ENCODE measurements at places on chromosomes 5 and 9.

DNA sequence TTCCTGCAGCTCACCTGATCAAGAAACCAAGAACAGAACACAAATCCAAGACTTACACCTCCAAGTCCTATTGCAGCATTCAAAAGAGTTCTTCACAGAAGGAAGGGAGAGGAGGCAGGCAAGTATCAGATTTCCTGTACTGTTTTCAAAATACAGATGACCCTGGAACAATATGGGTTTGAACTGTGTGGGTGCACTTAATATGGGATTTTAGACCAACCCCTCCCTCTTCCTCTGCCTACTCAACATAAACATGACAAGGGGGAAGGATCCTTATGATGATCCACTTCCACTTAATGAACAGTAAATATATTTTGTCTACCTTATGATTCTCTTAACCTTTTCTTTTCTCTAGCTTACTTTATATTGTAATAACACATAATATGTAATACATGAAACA, 104.6 kb downstream of the ELAVL2 start:
- DNase-seq = no peak

DNA sequence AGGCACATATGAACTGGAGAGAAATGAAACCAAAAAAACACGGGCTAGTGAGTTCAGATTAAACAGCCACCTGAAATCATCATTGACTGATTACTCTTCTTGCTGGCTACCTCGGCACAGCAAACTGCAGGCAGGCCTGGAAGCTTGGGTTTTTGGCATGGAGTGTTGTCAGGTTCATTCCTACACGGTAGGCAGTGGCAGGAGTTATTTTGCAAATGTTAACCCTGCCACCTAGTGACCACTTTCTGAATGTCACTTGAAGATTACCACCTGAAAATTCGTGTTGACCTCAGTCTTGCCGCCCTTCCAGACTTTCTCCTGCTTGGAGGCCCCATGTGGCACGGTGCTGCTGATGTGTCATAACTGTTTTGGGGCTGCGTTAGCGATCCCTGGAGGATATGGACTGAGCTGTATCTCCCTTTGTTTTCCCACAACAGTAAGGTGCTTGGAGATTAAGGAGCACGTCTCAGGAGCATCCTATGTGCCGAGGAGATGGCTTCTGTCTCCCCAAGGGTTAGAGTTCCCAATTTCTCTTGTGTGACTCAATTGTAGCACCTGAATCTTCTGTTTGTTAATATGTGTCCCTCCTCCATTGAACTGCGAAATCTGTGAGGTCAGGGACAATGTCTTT, 12.7 kb upstream of the CD180 start:
- DNase-seq = peak; percentile 33

DNA sequence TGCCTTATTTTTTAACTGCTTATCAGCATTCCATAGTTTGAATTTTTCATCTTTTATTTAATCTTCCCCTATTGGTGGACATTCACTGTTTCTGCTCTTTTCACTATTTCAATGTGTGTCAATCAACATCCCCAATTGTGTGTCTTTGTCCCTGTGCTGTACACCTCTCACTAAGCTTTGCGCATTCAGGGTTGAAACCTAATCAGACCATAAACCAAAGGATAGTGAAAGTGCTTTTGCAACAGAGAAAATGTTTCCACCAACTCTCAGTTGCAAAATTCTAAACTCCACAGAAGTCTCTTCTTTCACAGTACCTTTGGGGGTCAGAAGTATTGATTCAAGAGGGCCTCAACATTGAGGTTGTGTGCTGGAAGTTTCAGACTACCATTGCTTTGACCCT, 127.1 kb upstream of the SAP30L start:
- no peak for DNase-seq

DNA sequence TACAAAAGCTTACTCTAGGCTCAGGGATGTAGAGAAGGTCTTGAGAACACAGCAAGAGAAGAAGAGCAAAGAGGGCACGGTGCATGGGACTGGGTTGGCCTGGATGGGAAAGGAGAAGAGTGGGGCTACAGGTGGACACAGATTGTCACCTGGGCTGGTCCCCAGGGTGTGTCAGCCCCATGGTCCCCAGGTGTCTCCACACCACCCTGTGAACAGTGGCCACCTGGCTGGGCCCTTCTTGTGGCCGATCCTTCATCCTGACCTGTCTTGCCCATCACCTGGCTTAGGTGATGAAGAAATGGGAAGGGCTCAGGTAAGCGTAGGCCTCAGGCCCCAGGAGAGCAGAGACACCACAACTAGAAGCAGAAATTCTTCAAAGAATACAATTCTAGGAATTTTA, 188.9 kb downstream of the TENT4A start:
- DNase-seq = no peak

DNA sequence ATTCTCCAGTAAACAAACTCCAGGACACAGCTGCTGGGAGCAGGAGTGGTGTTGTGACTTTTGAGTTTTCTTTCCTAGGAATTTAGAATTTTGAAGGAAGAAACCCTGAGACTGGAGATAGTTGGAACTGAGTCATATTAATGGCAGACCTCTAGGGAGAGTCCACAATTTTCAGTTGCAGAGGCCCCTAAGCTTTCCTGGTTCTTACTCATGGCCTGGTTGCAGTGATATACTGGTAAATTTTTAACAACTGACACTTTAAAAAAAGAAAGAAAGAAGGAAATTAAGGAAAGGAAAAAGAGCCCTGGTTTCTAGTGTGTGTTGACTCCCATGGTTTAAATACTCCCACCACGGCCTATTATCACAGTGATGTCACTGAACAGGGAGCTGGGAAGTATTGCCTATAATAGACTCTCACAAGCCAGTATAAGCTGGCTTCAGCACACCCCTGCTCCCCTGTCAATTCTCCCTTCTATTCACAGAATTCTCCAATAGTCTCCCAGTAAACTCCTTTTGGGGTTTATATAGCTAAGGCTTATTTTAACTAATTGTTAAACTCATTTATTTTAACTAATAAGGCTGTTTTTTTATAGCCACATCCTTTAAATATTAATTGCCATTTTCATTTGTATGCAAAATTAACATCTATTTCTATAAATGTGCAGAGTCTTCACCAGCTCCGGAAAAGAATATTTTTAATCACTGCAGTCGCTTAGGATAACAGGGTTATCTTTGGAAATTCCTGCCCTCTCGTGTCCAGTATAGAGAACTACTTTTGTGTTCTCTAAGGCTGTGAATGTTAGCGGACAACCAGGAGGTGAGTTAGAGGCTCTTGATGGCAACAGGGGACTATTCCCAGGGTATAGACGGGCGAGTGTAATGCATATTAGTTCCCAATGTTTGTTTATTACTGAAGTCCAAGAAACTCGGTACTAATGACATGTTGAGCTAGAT, 59.7 kb downstream of the GGTA1 start:
- no peak for DNase-seq

DNA sequence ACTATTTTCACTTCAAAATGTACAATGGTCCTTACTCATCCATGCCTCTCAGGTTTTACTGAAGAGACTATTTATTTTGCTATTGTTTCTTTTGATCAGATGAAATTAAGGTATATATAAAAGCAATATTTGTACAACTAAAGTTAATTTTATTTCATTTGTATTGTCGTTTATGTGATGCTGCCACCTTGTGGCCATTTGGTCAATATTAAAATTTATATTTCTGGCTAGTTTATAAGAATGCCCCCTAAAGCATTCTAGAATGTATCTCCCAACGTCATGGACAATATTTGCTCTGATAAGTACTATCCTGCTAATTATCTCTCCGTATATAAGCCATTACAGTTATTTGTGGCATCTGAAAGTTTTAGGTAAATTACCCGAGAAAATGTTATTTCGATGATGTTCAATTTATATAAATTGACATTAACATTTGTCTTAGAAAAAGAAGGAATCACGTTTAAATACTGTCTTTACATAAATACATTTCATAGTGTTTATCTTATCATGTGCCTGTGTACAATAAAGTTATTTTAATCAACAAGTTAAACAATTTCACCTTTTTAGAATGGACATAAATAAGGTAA, 680.0 kb downstream of the TAF11L14 start:
- no peak for DNase-seq

DNA sequence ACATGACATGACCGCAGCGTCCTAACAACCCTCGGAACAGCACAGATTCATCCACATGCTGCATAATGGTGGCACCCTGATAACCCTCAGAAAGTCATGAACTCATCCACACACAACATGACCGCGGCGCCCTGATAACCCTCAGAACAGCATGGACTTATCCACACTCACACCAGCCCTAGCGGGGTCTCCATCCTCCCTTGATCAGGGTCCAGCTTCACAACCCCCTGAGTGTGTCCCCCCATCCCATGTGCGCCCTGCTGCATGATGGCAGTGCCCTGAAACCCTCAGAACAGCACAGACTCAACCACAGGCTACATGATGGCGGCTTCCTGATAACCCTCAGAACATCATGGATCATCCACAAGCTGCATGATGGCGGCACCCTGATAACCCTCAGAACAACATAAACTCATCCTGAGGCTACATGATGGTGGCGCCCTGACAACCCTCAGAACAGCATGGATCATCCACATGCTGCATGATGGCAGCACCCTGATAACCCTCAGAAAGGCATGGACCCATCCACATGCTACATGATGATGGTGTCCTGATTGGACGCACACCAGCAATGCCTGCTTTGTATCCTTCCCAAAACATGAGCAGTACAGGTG, 28.3 kb downstream of the SLC6A3 start:
- DNase-seq = no peak

DNA sequence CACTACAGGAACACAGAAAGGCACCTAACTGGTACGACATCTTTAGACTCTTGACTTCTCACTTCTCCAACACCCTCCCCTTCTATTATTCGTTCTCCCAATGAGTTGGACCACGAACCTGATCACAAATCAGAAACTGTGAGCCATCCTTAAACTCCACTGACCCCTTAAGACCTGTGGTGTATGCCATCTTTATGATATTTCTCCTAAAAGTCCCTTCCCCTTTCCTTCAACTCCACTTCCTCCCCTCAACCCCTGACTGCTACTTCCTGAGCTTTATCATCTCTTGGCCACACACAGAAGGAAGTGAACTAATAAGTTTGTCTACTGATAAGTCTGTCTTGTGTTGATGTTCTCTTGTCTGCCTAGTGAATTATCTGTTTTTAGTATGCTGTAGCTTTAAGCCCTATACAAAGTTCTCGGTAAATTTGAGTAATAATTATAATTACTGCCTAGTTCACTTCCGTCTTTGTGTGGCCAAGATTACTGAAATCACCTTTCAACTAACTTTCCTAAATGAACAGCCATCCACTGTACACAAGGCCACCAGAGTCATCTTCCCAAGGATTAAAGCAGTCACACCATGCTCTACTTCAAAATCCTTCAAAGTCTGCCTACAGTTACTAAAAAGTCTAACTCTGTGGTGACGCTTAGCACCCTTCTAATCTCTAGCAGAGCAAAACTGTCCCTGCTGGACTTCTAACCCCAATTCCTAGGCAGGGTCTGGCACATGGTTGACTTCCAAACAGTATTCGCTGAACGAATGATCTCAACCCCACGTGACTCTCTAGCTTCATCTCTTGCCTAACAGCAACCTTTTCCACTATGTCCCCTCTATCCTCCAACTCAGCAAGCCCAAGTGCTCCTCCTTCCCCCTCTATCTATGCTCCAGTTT, 23.2 kb downstream of the ELOVL7 start:
- DNase-seq = no peak

DNA sequence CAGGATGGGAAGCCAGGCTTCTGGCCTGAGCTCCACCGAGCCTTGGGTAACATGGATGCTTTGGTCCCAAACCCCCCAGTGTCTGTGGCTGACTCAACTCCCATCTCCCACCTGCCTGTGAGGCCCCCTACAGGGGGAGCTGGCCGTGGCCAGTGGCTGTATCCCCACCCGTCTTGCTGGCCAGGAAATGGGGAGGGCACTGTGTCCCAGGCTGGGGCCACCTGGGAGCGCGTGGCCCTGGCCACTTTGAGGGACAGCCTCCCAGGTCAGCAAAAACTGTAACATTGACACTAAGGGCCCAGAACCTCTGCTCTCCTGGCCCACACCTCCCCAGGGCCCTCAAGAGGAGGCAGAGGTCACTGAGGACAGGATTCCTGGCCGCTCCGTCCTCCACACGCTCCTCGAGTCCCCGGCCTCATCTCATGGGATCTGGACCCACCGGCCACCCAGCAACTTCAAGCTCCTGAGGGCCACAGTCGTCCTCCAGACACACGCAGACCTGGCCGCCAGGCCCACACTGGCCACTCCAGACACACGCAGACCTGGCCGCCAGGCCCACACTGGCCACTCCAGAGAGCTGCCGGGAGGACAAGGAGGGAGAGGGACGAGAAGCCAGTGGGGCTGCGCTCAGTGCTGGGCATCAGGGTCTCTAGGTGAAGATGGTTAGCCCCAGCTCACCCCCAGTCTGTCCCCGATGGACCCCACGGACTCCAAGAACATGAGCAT, 44.2 kb downstream of the DBH start:
- DNase-seq = no peak

GRCh38 chr9:83628540-83628939, 5.6 kb downstream of the IDNK start:
- DNase-seq = no peak

DNA sequence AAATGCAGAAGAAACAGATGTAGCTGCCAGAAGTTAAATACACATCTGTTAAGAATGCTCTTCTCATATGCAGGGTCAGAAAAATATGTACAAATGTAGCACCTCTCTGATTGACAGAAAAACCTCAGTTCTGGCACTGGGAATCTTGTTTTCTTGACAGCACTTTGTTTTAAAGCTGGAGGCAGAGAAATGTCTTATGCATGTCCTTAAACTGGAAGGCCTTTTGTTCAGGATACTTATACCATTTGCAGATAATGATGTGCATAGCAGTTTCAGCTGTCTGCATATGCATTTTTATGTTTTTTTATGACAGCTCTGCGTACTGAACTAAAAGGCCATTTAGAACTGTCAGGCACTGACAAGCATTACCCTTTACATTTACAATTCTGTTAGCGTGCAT, 567.9 kb downstream of the EBF1 start:
- DNase-seq = no peak

- no peak for DNase-seq
Measured at GRCh38 chr9:30944741-30945280, 1439.6 kb upstream of the ACO1 start.

DNA sequence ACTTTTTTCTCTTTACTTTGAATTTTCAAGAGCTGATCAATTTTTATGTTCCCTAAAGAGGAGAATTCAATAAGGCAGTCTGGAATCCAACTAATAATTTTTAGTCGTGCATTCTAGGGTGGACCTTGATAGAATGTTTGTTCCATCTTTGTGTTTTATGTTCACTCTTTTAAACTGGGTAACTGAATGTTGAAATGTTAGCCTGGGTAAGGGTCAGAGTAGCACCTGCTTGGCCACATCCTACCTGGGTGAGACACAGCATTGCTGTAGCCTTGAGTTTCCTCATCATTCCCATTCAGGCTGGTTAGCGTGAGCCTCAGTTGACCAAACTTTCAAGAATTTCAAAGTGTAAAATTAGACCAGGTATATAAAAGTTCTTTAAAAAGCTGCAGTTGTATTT, 85.0 kb downstream of the SGCD start:
- no peak for DNase-seq

- DNase-seq = no peak
Measured at GRCh38 chr5:53381-54174, 38.4 kb upstream of the PLEKHG4B start.

GRCh38 chr5:132471944-132472343, 18.6 kb downstream of the IRF1 start:
- no peak for DNase-seq
